ENCODE measurements at places on chromosomes 6 and 20.

DNA sequence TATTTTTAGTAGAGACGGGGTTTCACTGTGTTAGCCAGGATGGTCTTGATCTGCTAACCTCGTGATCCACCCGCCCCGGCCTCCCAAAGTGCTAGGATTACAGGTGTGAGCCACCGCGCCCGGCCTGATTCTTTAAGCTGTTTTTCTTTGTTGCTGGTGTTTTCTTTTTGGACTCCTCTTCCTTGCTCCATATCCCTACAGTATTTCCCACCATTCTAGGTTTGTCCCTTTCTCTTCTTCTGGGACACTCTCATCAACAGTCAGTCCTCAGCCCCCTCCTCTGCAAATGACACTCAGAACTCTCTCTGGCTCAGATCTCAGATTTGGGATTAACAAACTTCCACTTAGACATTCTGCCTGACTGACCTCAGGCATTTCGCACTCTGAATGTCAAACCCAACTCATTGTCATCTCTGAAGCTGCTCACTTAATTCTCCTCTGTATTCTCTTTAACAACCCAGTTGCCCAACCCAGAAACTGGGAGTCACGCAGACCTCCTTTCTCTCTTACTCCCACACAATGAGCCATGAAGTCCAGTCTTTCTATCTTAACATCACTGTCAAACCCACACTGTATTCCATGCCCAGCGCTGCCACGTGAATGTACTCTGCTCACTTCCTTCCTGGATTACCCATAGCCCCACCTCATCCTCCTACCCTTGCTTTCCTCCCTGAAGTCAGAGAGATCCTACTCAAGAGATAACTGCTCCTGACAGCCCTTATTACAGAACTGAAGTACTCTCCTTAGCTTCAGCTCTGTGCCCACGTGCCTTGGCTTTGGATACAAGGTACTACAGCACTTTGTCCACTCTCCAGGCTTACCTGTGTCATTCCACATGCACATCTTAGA is 2.6 kb downstream of the MPIG6B start:
- DNase-seq: no peak

DNA sequence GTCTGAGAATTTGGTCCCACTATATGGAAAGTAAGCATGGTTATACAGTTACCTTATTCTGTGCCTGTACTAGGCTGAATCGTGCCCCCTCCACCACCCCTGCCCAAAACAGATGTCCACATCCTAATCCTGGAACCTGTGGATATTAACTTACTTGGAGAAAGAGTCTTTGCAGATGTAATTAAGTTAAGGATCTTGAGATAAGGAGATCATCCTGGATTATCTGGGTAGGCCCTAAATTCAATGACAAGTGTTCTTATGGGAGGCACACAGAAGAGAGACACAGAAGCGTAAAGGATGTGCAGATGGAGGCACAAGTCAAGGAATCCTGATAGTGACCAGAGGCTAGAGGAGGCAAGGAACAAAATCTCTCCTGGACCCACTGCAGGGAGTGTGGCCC is 116.7 kb upstream of the MAN1A1 start:
- no peak for DNase-seq

GRCh38 chr6:157226761-157227160 is 96.6 kb downstream of the TMEM242 start:
- no peak for DNase-seq

DNA sequence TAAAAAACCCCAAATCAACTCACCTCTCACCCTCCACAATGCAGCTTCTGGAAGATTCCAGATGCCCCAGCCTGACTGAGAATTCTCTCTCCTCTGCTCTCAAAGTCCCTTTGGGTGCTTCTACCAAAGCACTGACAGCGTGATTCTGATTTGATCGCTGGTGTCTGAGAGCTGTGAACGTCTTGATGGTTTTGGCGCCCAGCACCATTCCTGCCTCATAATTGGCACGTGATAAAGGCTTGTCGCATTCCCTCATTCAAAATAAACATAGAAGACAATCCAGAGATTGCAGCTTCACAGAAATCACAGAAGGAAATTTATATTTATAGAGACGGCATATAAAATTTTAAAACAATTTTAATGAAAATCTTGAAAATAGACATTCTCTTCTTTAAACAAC is 24.1 kb upstream of the ECI2 start:
- DNase-seq: no peak

DNA sequence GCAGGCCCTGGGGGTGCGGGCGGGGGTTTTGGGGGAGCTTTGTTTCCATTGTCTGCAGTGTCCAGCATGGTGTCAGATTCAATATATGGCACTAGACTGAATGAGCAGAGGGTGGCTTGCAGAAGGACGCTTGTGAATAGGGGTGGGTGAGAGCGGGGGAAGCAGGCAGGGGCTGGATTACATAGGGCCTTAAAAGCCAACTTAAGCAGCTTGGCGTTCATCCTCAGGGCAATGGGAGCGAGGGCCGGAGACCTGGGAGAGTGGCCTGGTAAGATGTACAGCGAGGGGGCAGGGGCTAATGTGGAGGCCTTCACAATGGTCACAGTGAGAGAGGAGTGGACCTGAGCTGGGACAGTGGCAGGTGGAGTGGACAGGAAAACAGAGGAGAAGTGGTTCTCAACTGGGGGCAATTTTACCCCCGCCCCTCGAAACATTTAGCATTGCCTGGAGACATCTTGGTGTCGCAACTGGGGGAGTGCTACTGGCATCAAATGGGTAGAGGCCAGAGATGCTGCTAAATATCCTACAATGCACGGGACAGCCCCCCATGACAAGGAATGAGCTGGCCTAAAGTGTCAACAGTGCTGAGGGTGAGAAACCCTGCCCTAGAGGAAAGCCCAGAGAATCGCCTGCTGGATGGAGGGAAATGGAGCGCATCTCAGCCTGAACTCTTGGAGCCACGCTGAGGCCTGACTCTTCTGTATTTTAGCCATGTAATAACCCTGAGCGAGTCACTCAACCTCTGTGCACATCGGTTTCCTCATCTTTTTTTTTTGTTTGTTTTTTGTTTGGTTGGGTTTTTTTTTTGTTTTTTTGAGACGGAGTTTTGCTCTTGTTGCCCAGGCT is 15.1 kb upstream of the BAK1 start:
- DNase-seq: no peak

DNA sequence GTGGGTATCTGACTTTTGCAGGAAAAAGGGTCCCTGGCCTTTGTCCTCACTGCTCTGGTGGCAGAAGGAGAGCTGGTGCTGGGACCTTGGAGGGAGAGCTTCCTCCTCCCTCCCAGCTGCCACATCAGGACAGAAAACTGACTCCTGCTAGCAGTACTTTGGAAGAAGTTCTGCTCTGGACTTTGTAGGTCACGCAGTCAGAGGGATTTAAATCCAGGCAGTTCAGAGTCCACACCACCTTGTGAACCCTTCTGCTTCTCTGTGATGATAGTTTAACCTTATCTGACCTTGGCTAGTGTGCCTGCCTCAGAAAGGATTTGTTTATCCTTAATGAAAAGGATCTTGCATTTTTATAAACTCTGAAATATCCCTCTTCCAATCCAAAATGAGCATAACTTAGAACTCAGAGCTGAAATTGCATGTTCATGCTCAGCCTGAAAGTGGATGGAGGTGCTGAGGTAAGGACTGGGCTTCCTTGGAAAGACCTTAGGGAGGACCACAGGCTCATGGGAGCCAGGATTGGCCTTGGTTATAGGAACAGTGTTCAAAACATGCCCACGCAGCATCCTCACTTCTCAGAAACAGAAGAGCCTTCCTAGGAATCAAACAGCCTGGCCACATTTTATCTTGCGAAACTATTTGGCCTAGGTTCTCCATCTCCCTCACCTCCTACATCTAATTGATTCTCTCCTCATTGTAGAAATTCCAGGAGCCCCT is 123.9 kb upstream of the SASH1 start:
- no peak for DNase-seq

DNA sequence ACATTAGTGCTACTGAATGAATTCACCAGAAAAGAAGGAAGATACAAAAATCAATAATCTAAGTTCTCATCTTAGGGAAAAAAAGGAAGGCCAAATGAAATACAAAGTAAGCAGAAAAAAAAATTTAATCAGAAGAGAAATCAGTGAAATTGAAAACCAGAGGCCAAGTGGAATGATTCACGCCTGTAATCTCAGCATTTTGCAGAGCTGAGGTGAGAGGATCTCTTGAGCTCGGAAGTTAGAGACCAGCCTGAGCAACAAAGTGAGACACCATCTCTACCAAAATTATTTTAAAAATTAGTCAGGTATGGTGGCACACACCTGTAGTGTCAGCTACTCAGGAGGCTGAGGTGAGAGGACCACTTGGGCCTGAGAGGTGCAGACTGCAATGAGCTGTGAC is 21.2 kb upstream of the ASF1A start:
- no peak for DNase-seq

GRCh38 chr6:170162775-170163404 is 128.0 kb downstream of the DLL1 start:
- DNase-seq: no peak

DNA sequence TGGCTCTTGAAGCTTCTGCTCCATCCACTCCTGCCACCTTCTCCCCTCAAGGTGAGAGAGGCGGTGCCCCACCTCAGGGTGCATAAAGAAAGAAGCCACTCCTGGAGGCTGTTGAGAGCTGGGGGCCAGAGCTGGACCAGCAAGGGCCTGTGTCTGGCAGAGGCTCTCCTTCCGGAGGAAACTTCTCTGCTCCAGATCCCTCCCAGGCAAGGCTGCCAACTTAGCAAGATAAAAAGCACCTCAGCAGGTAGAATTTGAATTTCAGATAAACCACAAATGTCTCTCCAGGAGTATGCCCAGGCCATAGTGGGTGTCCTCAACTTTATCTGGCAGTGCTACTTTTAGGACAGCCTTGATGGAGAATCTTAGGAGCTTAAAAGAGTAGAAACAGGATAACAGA is 13.8 kb downstream of the UNC93A start:
- DNase-seq: no peak

- DNase-seq: no peak
These were observed 65.5 kb upstream of the CLVS2 start for GRCh38 chr6:122930252-122931180.

GRCh38 chr6:115120391-115120790 is 777.6 kb upstream of the HS3ST5 start:
- no peak for DNase-seq

DNA sequence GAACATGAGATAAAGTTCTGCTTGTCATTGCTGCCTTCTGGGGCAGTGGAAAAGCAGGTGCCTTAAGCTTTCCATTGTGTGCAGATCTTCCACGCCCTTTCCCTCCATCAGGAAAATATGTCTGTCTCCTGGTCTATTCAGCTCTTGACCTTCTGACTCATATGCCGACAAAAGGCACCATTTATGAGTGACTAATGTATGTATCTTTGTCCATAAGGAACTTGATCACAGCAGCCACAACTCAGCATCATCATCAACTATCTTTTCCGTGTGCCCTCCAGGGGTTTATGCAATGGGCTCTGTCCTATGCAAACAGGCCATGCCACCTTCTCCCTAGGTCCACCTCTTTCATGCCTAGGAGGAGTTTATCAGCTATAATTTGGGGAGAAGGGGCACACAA is 102.7 kb upstream of the QKI start:
- no peak for DNase-seq

GRCh38 chr6:17703256-17703694 is 3.5 kb downstream of the NUP153 start:
- no peak for DNase-seq

GRCh38 chr6:118905851-118906250 is 11.9 kb downstream of the ASF1A start:
- DNase-seq: no peak

DNA sequence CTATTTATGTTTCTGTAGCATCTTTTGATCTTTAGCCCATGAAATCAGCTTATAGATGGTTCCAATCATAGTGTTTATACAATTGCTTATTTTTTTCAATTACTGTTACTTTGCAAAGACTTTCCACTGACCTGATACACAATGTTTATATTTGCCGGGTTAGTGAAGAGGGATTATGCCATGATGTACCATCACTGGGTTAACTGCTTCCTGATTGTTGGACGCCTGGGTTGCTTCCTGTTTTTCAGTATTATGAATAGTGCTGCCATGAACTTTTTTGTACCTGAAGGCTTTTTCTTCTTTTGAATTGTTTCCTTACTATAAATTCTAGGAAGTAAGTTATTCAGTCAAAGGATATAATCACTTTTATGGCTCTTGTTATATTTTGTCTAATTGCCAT is 6.9 kb downstream of the MANBAL start:
- DNase-seq: no peak

- DNase-seq: peak; percentile 29
These were observed 3.6 kb upstream of the HINT3 start for GRCh38 chr6:125952764-125953501.

DNA sequence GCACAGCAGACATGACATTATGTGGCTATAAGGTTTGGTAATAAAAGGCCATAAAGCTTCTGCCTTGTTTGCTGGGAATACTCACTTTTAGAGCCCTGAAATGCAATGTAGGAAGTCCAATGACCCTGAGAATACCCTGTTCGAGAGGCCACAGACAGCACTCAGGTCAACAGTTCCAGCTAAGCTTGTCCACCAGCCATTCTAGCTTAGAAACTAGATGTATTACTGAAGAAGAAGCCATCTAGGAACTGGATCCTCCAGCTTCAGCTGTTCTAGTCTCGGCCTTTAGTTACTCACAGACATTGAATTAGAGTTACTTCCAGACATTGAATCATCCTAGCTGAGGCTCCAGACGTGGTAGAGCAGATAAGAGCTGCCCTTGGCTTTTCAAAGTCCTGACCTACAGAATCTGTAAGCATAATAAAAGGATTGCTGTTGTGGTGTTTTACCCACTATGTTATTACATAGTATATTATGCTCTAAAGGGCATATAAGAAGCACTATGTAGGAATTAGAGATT is 84.9 kb downstream of the MMS22L start:
- no peak for DNase-seq

DNA sequence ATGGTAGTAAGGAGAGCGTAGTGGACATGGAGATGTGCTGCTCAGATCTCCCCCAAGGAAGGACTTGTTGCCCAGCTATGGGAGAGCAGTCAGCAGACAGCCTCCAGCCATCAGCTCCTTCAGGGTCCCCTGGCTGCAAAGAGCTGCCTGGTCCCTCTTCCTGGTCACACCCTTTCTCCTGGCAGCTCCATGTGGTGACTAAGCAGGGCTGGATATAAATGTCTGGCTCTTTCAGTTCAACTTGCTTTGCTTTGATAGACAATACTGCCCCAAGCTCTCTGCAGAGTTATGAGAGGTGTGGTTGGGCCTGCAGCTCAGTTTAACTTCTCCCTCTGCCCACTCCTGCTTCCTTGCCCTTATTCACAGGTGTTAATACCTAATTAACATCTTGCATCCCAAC is 64.1 kb upstream of the DDR1 start:
- DNase-seq: no peak

GRCh38 chr6:145112711-145113148 is 622.6 kb downstream of the EPM2A start:
- DNase-seq: no peak

- no peak for DNase-seq
These were observed 161.0 kb downstream of the RALGAPA2 start for GRCh38 chr20:20551409-20551808.

- no peak for DNase-seq
These were observed 5.4 kb downstream of the DNMT3B start for GRCh38 chr20:32767418-32768198.

GRCh38 chr6:34295721-34296120 is 46.9 kb upstream of the SMIM29 start:
- DNase-seq: no peak
